Activated T-helper 1 cell treated with Interleukin-2 at 50 U/mL for 16 hours (primary cell): ENCODE measurements at places on chromosomes 4 and X.

GRCh38 chrX:3450881-3451570, 104.6 kb upstream of the MXRA5 start:
- no peak for DNase-seq

DNA sequence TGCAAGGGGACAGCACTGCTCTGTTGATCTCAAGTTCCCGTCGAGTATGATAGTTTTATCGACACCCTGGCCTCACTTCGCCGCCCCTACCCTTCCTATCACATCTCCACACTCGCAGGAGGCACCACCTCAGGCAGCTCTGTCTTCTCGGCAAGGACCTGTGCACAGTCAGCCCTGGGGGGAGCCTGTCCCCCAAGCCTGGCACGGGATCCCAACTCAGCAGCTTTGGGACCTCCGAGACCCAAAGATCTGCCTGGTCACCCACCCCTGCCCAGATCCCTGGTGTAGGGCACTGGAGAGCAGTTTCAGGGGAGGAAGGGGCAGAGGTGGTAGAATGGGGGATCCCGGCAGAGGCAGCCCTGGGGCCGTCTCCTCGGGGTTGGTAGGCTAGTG, 18.0 kb upstream of the UBA1 start:
- no peak for DNase-seq

- DNase-seq = no peak
Measured at GRCh38 chr4:163269869-163270268, 62.5 kb downstream of the NPY1R start.

DNA sequence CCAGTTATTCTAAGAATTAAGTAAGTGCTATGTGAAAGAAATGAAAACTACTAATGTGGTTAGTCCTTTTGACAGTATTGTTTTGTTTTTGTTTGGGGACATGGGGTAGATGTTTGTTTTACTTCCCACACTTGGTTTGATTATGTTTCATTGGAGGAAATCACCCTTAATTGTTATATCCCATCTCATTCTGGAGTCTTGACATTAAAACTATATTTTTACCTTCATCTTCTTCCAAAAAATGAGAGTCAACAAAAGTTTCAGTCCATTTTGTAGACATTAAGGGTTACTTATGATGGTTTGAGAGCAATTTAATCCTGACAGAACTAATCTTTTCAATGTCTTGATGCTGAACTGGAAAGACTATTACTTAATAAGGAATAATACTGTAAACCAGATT, 108.7 kb downstream of the GPC3 start:
- no peak for DNase-seq

- DNase-seq = no peak
Measured at GRCh38 chr4:73021634-73022033, 47.9 kb downstream of the COX18 start.

DNA sequence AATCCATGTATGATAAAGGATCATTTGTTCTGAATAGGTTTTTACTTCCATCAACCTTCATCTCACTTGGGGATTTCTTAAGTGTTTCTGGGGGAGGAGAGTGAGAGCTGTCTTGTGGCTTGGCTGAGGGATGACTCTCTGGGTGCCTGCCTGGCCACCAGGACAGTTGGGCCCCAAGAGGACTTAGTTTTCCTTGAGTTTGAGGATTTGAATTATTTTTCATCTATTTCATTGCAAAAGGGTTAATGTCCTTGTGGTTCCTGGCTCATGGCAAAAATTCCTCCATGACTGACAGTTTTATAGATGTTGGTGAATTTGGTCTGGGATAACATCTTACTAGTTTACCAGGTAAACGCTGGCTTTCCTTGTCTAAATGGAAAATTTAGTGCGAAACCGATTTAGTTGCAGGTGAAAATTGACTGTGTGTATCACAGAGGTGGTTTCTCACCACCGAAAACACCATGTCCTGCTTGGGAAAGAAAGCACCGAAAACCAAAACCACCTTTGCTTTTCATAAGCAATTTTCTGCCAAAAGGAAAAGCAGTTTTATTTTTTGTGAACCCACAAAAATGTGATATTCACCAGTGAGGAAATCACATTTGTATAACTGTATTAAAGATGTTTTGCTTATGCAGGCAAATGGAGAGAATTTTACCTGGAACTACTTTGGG, 331.3 kb upstream of the SFRP2 start:
- DNase-seq = no peak

- DNase-seq = no peak
Measured at GRCh38 chrX:133544778-133545177, 129.5 kb upstream of the GPC4 start.

DNA sequence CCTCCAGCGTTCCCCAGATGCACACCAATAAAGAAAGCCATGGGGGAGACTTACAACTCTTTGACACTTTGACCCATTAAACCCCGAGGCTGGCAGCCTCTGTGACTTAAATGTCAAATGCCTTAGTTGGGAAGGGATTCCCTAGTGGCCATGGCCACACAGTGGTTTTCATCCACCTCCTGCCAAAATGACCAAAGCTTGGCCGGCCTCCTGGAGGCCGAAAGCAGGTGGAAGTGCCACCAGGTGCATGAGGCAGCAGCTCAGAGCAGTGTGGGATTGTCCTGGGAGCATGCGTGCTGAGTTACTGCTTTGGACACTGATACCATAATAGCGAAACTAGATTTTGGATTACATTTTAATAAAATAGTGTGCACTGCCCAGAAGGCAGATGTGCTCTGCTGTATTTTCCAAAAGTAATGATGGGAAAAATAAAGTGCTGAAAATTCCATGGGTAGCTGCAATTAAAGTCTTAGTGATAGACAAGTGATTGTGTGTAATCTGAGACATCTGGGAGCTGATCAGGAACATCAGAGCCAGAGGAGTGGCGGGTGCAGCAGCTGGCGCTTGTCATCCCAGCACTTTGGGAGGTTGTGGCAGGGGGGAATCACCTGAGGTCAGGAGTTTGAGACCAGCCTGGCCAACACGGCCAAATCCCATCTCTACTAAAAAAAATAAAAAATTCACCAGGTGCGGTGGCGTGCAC, 39.8 kb upstream of the TADA2B start:
- no peak for DNase-seq

- DNase-seq = no peak
Measured at GRCh38 chr4:1706358-1706757, 5.8 kb downstream of the SLBP start.

DNA sequence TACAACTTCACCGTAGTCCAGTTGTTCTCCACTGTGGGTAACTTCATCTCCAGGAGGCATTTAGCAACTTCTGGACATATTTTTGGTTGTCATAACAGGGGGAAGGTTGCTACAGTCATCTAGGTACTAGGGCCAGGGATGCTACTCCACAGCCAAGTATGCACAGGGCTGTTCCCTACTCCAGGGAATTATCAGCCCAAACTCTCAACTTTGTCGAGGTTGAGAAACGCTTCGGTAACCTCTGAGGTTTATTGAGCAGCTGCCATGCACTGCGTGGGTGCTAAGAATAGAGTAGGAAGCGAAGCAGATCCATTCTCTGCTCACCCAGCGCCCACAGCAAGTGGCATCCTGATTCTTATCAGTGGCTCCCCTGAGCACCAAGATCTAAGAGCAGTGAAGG, 8.2 kb downstream of the FGFBP1 start:
- DNase-seq = no peak

DNA sequence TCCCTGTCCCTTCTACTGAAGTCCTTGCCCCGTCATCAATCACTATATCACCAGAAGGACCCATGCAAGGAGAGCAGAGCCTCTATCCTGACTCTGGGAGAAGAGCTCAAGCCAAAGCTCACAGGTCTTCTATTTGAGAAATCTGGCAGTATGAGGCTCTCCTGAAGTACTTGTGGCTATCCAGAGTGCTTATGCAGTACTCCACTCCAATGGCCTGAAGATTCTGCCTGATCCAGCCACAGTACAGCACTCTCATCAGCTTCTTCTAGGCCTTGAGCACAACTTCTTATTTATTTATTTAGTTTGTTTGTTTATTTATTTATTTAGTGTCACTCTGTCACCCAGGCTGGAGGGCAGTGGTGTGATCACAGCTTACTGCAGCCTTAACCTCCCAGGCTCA, 13.0 kb downstream of the USP26 start:
- no peak for DNase-seq

DNA sequence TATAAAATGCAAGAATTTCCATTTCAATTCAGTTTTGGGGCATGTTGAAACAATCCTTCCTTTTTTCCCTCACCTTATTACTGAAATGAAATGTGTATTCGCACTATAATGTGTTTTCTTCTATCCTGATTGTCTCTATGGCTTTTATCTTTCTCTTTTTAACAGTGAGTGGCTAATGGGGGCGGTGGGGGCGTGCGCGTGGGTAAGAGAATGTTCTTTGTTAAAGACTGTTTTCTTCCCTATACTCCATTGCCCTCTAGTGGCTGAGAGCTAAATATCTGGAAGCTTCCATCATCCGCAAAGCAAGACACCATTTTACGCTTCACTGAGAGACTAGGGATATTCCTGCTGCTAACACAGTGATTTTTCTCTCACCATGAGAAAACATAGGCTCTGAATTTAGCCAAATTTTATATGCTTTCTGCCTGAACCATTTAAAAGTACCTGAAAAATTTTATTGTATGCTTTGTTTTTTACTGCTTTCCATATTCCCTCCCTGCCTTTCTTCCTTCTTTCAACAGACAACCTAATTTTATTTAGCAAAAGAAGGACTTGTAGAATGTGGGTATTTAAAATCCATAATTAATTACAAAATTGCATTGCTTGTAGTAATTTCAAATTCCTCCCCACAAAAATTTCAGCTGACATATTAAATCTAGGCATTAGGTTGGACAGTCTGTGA, 194.0 kb downstream of the GASK1B start:
- no peak for DNase-seq

GRCh38 chr4:68299492-68300457, 50.1 kb downstream of the YTHDC1 start:
- no peak for DNase-seq

GRCh38 chr4:88012647-88013046, 5.2 kb downstream of the PKD2 start:
- DNase-seq = no peak

GRCh38 chrX:9611436-9612145, 146.7 kb downstream of the TBL1X start:
- DNase-seq = no peak

- no peak for DNase-seq
Measured at GRCh38 chr4:184854673-184855072, 28.9 kb upstream of the ACSL1 start.

DNA sequence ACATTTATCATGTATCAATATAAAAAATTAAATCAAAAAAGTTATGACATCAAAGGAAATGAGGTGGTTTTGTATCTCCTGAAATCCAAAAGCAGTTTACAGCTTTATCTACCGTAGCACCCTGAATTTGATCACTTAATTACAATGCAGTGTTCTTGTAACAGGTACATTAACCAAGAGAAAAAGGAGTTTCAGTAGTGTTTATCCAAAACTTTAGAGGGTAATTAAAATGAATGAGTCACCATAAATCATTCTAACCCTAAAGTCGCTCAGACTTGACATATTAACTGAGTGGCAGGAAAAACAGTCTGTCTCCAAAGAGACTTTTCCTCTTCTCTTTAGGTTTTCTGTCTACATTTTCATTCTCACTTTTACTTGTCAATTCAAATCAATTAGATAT, 907.6 kb upstream of the EPHA5 start:
- no peak for DNase-seq

- DNase-seq = no peak
Measured at GRCh38 chr4:105184316-105184980, 37.8 kb downstream of the TET2 start.

GRCh38 chrX:102745857-102746584, 25.5 kb downstream of the GPRASP3 start:
- DNase-seq = no peak

- DNase-seq = no peak
Measured at GRCh38 chrX:19849464-19850080, 37.8 kb downstream of the SH3KBP1 start.

GRCh38 chr4:123916821-123917220, 520.2 kb downstream of the SPRY1 start:
- DNase-seq = no peak

DNA sequence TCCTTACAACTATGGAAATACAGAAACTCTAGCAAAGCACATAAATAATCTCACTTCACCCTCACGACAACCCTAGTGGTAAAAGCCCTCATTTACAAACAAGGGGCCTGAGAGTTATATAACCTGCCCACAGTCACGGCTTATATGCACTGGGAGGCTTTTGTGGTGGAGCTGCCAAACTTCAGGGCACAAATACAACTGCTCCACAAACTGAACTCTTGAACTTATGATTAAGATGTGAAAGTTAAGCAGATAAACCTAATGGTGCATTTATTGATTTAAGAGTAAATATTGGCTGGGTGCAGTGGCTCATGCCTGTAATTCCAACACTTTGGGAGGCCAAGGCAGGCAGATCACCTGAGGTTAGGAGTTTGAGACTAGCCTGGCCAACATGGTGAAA, 19.0 kb downstream of the SLC2A9 start:
- no peak for DNase-seq

DNA sequence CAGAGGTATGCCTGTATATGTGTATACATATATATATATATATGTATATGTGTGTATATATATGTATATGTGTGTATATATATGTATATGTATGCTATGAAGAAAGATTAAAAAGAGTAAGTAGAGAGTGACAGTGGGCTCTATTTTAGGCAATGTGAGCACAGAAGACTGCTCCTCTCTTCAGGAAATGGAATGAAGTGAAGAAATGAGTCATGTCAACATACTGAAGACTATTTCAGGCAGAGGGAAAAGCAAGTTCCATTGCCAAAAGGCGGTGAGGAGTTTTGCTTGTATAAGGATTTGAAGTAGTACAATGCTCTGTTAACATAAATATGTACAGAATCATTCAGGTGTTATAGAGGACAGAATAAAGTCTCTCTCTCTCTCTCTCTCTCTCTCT, 773.2 kb upstream of the FTHL17 start:
- no peak for DNase-seq

DNA sequence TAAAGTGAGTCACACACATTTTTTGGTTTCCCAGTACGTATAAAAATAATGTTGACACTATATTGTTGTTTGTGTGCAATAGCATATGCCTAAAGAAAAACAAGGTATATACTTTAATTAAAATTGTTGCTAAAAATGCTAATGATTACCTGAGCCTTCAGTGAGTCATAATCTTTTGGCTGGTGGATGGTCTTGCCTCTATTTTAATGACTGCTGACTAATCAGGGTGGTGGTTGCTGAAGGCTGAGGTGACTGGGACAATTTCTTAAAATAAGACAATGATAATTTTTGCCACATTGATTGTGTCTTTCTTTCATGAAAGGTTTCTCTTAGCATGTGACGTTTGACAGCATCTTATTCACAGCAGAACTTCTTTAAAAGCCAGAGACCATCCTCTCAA, 21.0 kb upstream of the ANXA10 start:
- no peak for DNase-seq

DNA sequence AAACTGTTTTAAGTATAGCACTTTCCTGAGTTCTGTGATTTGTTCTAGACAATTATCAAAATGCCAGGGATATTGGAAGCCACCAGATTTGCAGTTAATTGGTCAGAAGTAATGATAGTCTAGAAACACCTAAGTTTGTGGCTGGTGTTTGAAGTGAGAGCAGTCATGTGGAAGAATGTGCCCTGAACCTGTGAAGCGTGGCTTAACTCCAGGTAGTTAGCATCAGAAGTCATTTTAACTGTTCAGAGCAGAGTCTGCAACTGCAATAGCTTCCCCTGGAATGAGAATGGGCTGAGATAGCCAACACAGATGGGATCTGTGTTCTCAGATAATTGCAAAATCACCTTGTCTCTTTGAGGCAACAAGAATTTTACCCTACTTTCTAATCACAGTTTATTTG, 255.1 kb upstream of the GK2 start:
- no peak for DNase-seq

GRCh38 chr4:130395871-130396270, 1299.9 kb downstream of the C4orf33 start:
- no peak for DNase-seq

GRCh38 chrX:128664211-128664610, 612.0 kb upstream of the ACTRT1 start:
- DNase-seq = no peak

GRCh38 chr4:128751354-128751753, 58.1 kb upstream of the JADE1 start:
- no peak for DNase-seq
